ENCODE measurements at places on chromosomes 5 and 9. TPM values are rescaled to one million over a fixed set of nuclear protein-coding genes. Genes with fewer than 3 reads are reported as not detected.

DNA sequence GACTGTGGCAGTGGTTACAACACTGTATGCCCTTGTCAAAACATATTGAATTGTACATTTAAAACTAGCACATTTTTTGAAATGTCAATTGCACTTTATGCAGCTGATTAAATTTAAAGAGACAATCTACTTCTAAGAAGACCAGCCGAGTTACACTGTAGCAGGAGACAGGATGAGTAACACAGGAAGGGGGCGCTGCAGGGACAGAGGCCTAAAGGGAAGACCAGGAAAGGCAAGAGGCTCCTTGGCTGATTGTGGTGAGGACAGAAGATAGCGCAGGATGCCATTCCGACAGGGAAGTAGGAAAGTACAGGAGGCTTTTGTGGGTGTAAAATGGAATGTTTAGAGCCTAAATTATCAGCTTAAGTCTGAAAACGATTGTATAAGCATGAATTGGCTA lies 28.2 kb upstream of the PPP2R2B start:
- H3K27me3 ChIP-seq, result no peaks in the 10 kb centered on the region
- no peaks in the 10 kb centered on the region for H3K4me1 ChIP-seq
- no peaks in the 10 kb centered on the region for H3K36me3 ChIP-seq
- H3K27ac ChIP-seq, result no peak overlapping the region
- peak; percentile 42 for DNase-seq
- H3K4me3 ChIP-seq, result no peak overlapping the region

DNA sequence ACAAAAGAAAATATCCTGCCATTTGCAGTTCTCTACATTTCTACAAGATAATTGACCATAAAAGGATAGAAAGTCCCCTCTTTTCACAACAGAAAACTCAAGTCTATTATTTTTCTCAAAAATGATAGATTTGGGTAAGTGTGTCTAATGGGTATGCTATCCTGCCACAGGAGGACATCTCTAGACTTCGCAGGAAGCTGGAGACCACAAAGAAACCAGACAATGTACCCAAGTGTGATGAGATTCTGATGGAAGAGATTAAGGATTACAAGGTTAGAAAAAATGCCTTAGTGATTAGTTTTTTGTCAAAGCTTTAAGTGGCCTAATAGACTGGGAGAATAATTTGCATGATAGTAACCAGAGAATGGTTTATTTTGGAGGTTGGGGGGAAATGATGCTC lies 28.1 kb downstream of the RNF20 start:
- H3K27me3 ChIP-seq, result no peaks in the 10 kb centered on the region
- no peak for DNase-seq
- H3K27ac ChIP-seq, result no peak overlapping the region

- DNase-seq, result no peak
- peaks cover 2% of the 10 kb centered on the region for H3K27me3 ChIP-seq
- no peaks in the 10 kb centered on the region for H3K36me3 ChIP-seq
- no peak overlapping the region for H3K27ac ChIP-seq
- no peak overlapping the region for H3K4me3 ChIP-seq
Observed at GRCh38 chr5:54673523-54674225, 156.1 kb downstream of the SNX18 start.

GRCh38 chr5:176776916-176777315 lies 33.4 kb upstream of the UNC5A start:
- H3K4me3 ChIP-seq, result no peak overlapping the region
- no peak for DNase-seq
- no peak overlapping the region for H3K27ac ChIP-seq
- no peaks in the 10 kb centered on the region for H3K36me3 ChIP-seq

Gene CDX1
- total RNA-seq, result not detected

Gene CD72
- 7.8 TPM for total RNA-seq

Gene COL5A1
- not detected for total RNA-seq

Data from Karpas-422 (cell line).